ENCODE measurements at places on chromosomes 3 and 15.

GRCh38 chr15:70234256-70234905 lies 136.7 kb upstream of the TLE3 start:
- DNase-seq = no peak

GRCh38 chr3:139534455-139534812 lies 5.1 kb downstream of the RBP1 start:
- DNase-seq = no peak

GRCh38 chr15:47820057-47820746 lies 102.9 kb downstream of the SEMA6D start:
- no peak for DNase-seq

DNA sequence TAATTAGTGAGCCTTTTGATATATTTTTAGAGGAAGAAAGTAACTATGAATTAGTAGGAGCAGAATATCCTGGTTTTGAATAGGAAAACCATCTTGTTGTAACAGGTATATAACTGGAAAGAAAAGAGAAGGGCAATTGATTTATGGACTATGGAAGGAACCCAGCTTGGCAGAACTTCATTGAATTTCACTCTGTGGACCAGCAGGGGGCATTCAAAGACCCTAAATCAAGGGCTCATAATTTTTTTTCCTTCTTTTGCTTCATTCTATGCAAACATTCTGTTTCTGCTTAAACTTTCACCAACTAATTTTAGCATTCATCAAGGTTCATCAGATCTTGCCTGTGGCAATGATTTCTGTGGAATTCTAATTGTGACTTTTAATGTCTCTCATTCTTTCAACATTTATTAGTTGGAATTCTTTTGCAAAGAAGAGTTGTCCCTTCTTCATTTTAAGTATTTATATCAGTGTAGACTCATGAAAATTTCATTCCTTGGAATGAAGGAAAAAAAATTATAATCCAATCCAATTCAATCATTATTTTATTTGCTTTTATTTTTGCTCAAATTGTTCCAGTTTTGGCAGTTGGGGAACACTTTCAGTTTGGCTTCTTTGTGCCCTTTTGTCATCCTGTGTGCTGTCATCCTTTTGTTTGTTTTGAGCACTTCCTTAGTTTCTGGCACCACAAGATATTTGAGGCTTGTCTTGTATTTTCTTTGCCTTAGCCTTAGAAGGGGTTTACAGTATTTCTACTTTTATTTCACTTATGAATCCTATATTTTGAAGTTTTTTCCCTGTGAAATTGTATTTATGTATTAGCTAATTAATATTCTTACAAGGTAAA lies 30.4 kb downstream of the NXPE3 start:
- DNase-seq = peak; percentile 73

- DNase-seq = no peak
Observed at GRCh38 chr3:79005084-79005483, 762.7 kb downstream of the ROBO1 start.

GRCh38 chr15:39613271-39613670 lies 32.4 kb downstream of the THBS1 start:
- DNase-seq = no peak

- no peak for DNase-seq
Observed at GRCh38 chr3:123388811-123389627, 59.9 kb downstream of the ADCY5 start.

DNA sequence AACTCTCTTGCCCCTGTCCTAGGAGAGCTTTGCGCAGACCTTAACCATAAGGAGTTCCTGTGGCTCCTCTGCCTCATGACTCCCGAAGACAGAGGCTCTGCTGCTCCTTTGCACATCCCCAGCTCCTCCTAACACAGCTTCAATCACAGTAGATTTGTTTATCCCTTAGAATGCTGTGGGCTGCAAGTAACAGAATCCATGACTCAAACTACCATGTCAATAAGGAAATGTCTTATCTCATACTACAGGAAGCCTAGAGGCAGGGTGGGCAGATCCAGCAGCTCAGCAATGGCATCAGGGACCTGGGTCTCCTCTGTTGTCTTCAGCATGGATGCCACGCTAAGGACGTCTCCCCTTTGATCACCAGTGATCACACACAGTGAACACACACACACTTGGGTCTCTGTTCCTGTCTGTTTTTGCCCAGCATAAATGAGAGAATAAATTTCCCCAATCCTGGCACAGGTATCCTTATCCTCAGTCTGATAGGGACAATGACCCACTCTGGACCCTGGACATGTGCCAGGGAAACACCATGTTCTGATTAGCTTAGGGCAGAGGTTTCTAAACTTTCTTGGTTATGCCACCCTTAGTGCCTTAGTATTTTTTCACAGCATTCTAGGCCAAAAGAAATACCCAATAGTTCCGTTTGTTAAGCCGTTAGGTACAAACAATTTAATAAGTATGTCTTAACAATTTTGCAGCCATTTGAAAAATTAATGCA lies 46.1 kb upstream of the MRPS22 start:
- DNase-seq = no peak

- DNase-seq = no peak
Observed at GRCh38 chr3:47581422-47581821, 2.8 kb upstream of the CSPG5 start.

GRCh38 chr15:90859234-90860131 lies 8.9 kb upstream of the FURIN start:
- no peak for DNase-seq

DNA sequence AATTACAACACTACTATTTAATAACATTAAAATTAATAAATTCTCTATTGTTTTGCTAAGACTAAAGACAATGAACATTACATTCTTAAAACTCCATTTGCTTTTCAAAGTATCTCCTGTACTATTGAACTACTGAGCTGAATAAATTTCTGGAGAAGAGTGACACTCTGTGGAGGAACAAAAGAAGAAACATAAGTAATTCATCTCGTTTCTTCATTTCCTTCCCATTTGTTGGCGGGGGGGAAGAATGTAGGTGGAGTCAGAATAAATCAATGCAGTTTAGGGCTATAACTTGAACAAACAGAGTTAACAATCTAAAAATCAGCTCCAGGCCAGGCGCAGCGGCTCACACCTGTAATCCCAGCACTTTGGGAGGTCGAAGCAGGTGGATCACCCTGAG lies 32.7 kb downstream of the EFHB start:
- DNase-seq = no peak

DNA sequence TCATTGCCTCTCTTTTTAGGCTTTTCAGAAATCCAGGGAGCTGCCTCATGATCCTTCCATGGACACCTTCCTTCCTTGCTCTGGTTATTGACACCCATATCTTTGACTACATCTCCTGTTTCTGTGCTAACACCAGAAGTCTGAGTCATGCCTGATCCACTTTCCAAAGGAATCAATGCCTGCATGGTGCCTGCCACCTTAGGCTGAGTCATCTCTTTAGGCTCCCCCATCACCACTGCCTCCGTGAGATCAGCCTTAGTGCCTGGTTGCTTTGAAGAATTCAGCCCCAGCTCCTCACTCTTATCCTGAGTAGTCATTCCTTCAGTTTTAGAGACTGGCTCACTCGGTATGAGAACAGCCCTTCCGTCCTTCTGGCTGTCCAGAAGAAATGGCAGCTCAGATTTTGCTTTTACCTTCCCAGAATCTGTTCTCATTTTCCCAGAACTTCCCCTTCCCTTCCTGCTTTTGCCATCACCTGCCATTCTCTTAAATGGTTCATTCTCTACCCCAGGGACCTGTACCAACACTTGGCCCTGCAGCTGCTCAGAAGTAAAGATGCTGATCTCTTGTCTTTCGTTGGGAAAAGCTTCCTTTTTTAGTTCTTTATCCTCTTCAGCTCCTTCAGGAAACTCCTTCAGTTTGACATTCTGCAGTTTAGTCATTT lies 105.3 kb downstream of the MAP4 start:
- no peak for DNase-seq

DNA sequence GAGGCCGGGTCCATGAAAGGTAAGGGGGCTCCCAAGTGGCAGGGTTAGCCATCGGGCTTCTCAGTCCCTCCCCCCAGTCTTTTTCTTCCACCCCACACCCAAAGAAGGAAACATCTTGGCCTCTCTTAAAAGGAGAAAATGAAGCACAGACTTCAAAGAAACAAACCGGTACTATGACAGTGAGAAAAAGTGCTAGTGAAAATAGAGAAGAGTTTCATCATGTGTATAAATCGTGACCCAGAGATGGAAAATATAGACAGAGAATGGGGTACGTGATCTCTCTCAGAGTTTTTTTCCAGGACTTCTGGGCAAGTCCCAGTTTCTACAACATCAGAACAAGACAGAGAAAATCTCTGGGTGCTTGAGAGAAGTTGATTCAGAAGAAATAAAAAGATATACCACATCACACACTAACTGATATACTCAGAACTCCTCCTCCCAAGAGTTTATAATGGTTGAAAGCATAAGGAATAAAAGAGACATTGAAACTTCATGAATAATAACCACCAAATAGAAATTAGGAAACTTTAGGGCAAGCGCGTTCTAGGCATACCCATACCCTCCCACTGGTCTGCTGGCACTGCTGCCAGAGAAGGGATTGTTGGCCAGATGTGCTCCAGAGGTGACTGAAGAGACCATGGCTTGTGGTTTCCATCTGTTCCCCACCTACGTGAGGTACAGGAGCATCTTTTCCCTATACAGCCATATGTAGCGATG lies 318.9 kb upstream of the CHRM5 start:
- no peak for DNase-seq

DNA sequence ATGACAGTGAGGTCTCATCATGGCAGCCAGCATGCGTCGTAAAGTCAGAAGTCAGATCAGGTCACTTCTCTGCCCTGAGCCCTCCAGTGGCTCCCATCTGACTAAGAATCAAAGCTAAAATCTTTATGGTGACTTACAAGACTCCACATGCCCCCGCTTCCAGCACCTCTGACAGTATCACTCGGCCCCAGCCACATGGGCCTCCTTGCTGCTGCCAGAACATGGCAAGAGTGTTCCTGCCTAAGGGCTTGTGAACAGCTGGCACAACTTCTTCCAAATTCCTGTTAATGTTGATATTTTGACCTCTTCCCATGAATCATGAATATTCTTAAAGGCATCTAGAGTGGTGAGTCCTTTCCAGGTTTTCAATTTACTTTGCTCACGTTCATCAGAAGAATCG lies 20.5 kb downstream of the POLR2M start:
- no peak for DNase-seq

DNA sequence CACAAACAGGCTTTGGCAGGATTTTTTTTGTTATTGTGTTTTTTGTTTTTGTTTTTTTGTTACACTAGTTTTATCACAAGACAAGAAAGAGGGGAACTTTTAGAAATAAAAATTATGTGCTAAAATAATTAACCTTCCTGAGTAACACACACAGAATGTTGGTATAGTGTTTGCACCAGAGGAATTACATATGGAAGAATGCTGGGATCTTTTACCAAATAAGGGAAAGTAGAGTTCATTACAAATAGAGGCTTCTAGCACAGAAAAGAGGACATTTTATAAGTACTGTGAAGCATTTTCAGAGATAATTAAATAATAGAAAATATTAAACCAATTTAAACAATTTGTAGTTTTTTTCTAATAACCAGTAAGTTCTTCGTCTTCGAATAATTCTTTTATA lies 116.0 kb downstream of the IGF1R start:
- DNase-seq = no peak

GRCh38 chr3:53740956-53741355 lies 105.3 kb downstream of the CHDH start:
- no peak for DNase-seq

- DNase-seq = no peak
Observed at GRCh38 chr15:67680641-67681040, 138.1 kb downstream of the MAP2K5 start.

DNA sequence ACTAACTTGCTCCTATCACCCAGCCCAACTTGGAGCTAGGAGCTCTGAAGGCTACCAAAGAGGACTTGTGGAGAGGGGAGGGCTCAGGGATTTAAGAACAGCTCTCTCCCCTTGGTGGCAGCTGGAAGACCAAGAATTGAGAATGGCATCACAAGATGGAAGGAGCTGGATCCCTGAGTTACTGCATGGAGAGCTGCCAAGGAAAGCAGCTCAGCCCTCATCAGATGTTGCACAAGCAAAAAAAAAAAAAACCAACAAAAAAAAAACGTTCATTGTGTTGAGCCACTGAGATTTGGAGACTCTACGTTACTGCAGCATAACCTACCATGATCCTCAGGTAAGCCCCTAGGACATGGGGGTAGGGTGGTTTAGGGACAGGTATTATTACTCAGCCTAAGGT lies 41.0 kb downstream of the ITGB5 start:
- DNase-seq = no peak

DNA sequence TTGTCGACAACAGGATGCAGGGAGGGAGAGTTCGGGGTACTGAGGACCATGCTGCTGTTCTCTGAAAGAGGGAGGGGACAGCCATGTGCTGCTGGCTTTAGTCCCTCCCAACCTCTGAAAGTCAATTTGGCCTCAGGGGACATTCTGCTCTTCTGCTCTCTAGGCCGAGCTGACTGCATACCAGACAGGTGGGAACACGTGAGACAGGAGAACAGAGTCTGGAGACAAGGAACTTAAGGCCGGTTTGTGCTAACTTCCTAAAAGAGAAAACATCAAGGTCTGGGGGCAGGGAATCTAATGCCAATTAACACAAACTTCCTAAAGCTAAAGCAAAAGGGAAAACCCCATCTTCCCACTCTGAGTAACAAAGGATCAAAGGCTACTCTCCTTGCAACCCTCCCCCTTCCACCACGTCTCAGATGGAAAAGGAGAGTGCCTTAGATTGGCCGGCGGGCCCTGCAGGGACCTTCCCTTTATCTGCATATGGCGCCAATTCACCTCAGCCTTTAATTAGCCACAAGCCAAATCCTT lies 41.0 kb downstream of the SLCO2A1 start:
- no peak for DNase-seq

GRCh38 chr3:127455541-127456450 lies 134.7 kb downstream of the TPRA1 start:
- DNase-seq = peak; percentile 33

DNA sequence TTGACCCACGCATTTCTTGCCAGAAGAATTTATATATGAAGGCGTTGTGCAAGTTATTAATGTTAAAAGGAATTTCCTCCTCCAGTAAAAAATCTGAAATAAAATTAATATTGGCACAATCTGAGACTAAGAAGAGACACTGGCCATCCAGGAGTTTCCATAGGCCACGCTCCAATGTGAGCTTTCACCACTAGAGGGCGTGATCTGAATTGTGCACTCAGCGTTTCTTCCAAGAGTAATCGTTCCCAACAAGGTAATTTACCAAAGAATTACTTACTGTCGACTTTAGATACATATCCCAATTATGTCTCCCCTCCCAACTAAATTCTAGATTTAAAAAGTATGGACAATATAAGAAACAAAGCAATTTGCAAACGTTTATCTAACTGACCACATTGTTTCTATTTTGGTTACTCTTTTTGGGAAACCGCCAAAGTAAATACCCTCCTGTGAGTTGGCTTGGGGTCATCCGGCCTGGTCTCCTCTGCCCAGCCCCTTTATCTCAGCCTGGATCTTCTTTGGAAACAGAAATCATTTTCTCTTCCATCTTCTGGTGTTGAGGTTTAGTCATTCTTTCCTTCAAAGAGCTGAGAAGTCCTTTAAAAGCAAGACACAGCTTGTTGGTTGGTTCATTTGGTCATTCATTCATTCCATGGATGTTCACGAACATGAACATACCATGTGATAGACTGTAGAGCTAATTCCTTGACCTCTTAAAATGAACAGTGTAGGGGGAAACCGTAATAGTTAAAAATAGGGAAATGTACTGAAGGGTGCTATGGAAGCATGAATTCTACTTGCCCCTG lies 26.2 kb downstream of the POLR2M start:
- peak; percentile 50 for DNase-seq
